ENCODE measurements at places on chromosomes 3 and 15.

DNA sequence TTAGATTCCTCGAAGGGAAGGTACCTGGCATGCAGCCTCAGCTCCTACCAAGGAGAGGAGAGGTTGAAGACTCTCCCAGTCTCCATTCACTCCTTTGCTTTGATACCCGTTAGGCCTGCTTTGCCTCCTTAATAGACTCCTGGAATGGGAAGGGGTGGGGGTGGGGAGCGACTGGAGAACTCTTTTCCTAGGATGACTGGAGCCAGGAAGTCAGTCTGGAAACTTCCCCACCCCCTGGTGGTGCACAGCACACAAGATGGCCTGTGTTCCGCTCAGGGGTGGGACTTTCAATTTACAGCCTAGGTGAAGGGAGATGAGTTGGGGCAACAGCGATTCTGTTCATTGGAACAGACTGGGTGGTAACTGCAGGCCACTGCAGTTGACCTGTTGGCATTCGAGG is 21.4 kb upstream of the CELF6 start:
- DNase-seq = no peak

DNA sequence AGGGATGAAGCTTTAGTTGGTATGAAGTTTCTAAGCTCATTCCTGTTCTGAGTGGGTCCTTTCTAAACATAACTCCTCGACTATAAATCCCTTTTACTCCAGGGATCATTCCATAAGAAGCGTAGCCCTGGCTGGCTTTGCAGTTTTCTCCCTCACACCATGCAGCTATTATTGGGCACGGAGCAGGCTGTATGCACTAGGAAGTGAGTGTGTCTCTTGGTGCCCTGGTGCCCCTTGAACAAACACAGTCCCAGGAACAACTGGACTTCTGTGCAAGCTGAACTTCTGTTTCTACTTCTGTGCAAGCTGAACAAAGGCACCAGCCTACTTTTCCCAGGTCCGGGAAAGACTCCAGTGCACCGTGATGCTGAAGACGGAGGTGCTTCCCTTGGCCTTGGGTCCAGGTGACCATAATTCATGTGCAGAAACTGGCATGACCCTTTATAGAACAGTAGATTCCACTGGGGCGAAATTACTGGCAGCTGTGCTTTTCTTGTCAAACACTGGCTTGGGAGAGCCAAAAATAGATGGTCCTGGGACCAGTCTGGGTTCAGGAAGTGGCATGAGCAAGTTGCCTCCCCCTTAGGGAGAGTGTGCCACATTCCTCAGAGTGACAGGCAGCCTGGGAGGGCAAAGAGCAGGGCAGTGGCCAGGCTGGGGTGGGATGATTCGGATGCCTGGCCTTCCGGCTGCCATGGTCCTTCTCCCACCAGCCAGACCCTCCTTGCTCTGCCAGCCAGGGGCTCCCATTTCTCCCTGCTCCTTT is 127.2 kb downstream of the SLCO3A1 start:
- no peak for DNase-seq

GRCh38 chr3:58135712-58136543 is 74.8 kb downstream of the DNASE1L3 start:
- no peak for DNase-seq

GRCh38 chr3:177513815-177514610 is 316.7 kb upstream of the TBL1XR1 start:
- DNase-seq = no peak

- no peak for DNase-seq
Observed at GRCh38 chr3:129260606-129261005, 11.2 kb downstream of the COPG1 start.

DNA sequence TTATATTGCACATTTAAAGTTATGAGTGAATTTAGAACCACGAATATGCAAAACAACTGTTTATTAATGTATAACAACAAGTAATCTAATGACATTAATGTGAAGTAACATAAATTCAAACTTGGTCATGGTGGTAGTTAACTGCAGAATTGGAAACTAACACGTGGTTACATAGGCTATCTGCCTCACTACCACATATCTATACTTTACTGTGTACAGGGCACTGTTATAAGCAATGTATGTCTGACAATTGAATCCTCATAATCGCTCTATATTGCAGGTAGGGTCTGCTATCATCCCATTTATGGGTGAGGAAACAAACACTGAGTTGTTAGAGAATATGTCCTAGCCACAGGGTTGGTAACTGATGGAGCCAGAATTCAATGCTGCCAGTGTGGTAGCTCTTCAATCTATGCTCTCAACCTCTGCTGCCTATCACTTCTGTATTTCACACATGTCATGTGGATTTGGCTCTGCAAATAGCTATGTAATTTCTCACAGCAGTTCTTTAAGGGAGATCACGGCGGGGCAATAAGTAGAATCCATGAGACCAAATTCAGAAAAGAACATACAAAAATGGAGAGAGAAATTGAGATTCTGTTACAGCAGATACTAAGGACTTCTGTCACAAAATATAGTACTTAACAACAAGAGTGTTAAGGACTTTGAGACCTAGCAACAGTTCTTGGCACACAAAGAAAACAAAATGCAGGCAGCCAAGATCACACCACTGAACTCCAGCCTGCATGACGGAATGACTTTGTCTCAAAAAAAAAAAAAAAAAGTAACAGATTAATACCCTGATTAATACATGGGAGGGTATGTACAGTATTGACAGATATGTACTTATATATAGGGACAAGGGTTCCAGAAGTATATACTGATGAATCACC is 100.0 kb upstream of the CSPG5 start:
- no peak for DNase-seq

- DNase-seq = no peak
Observed at GRCh38 chr3:182925944-182926337, 54.4 kb downstream of the DCUN1D1 start.

- DNase-seq = no peak
Observed at GRCh38 chr3:177470197-177470941, 273.1 kb upstream of the TBL1XR1 start.

GRCh38 chr3:129557548-129557894 is 14.5 kb downstream of the H1-8 start:
- no peak for DNase-seq

DNA sequence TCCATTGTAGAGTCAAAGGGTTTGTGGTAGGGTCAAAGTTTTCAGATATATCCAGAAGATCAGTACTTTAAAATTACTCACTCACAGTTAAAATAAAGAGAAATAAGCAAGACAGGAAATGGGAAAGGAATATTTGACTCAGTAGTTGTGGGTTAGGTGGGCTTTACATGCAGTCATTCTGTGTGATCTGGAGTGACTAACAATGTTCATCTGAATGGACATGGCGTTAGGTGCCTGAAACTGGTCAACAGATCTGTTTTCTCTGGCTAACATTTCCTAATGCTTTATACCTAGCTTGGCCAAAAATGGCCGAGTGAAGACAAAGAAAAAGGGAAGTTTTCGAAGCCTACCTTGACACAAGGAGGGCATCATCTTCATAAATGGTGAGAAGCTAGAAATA is 133.4 kb upstream of the SATB1 start:
- no peak for DNase-seq

- DNase-seq = no peak
Observed at GRCh38 chr3:177646749-177647148, 449.5 kb upstream of the TBL1XR1 start.

GRCh38 chr15:70024521-70024920 is 73.2 kb downstream of the TLE3 start:
- DNase-seq = no peak

GRCh38 chr15:64552281-64552948 is 92.0 kb downstream of the ZNF609 start:
- DNase-seq = no peak

DNA sequence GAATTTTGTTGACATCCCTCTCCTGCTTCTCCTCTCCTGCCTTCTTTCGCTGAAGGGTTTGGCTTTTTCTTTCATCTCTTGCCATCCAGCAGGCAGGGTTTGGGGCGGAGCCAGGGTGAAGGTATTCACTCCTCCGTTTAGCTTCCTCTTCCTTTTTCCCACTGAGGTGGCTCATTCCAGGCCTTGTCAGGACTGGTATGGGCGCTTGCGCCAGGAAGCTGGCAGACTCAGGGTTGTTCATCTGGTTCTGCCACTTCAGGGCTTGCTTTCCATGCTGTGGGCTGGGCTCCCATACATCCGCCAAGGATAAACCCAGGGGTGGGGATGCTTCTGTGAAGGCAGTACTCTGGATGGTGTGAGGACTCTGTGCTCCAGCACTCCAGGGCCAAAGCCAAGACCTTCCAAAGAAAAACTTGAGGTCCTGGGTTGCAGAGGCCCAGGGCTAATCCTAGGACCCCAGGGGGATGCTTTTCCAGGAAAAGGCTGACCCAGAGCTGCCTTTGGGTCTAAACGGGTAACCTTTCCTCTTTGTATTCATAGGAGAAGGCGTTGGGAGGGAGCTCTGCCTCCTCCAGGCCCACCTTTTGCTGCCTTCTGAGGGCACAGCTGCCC is 7.7 kb upstream of the AMOTL2 start:
- DNase-seq = no peak

- DNase-seq = no peak
Observed at GRCh38 chr15:52783929-52784798, 6.0 kb downstream of the ONECUT1 start.

DNA sequence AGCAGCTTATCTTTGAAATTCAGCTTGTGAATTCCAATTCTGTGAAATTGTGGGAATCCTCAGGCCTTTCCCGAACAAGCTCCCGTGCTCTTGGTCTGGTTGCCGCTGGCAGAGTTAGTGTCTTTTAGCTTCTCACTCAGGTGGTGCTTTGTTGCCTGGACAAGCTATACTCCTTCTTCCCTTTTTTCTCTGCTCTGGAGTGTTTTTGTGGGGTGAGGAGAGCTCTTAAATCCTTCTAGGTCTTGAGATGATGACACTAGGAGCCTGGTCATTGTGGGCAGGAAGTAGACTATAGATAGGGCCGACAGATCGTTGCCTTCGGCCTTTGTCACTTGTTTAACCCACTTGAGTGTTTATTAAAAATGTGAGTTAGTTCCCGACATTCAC is 93.8 kb downstream of the SLCO3A1 start:
- no peak for DNase-seq

DNA sequence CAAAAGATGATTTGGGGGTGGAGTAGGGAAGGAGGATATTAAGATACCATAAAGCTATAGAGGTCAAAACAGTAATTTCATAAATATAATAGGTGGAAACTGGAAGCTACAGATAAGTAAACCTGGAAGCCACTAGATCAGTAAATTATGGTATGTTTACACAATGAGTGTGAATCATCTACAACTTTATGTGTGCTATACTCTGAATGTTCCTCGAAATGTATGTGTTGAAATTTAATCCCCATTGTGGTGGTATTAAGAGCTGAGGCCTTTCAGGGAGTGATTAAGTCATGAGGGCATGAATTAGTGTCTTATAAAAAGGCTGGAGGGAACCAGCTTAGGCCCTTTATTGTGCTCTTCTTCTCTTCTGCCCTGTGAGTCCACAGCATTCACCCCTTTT is 25.2 kb downstream of the EOMES start:
- no peak for DNase-seq

DNA sequence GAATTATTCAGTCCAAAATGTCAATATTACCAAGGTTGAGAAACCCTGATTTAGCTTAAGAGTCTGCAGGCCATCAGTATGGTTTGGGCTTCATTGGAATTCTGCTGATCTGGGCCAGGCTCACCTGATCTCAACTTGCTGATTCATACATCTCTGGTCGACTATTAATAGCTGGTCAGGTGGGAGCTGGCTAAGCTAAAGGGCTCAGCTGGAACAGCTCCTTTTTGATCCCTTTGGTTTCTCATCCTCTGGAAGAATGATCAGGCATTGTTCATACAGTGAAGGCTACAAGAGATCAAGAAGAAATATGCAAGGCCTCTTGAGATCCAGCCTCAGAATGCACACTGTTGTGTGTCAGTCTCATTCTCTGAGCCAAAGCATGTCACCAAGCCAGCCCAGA is 123.3 kb upstream of the MME start:
- no peak for DNase-seq

DNA sequence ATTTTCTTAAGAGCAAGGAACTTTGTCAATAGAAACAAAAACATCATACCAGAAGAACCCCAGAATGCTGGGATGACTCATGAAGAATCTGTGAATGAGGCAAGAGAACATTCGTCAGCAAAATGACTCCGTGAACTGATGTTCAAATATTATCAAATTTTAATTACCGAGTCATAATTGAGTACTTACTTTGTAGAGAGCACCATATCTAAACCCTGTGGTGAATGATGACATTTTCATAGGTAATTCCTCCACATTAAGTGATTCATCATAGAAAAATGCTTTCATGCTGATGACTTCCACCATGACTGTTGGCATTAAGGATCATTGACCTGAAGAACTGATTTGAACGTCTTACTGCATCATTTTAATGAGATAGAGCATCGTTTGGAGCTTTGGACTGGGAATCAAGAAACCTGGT is 56.3 kb downstream of the PPARG start:
- no peak for DNase-seq

DNA sequence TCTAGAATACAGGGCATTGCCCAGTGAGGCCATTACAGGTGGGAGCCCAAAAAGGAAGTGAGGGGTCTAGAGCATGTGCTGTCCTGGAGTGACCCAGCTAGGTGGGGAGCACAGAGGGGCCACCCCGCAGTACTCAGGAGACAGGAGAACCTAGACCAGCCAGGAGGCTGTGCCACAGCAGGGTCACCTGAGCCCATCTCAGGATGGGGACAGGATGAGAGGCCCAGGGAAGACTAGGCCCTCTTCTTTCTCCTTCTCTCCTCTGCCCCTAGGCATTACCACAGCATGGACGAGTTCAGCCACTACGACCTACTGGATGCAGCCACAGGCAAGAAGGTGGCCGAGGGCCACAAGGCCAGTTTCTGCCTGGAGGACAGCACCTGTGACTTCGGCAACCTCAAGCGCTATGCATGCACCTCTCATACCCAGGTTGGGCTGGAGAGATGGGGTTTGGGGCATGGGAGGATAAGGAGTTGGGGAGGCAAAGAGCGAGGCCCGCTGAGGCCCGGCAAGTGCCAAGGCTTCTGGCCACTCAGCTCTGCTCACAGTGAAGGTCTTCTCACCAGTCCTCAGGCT is 20.6 kb downstream of the LOXL1 start:
- no peak for DNase-seq

DNA sequence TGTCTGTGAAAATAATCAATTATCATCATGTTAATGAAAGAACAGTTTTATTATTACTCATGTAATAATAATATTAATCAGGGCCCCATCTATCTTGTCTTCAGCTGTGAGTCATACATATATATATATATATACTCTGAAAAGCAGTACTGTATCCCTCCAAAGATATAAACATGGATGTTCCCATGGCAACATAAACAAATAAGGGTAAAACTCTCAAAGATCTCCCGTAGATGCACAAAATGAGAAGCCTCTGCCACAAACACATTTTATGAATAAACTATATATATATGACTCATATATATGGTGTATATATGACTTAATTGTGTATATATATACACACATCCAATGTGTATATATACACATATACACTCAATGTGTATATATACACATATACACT is 163.8 kb upstream of the ARHGEF26 start:
- DNase-seq = no peak

DNA sequence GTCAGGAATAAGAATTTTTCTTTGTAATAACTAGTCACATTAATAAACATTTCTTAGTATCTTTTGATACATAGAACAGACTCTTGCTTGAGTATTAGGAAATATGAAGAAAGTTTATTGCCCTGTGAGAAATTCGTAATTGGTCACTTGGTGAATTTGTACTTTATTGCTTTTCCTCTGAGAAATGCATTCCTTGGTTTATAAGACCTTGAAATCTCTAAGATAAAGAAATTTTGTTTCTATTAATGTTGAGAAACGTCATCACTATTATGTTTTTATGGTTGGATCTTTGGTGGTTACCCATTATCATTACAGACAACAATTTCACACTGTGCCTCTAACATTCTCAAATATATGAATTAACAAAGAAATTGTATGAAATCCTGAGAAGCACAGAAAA is 652.0 kb upstream of the NECTIN3 start:
- no peak for DNase-seq

Data from NCI-H1694 (cell line).